ENCODE measurements at places on chromosomes 3 and 15. TPM values are rescaled to one million over a fixed set of nuclear protein-coding genes. Genes with fewer than 3 reads are reported as not detected.
A peak's percentile ranks its signal among the peaks of the same experiment; 100 is the strongest.

- DNase-seq = no peak
Measured at GRCh38 chr3:27253831-27254230, 115.4 kb downstream of the NEK10 start.

DNA sequence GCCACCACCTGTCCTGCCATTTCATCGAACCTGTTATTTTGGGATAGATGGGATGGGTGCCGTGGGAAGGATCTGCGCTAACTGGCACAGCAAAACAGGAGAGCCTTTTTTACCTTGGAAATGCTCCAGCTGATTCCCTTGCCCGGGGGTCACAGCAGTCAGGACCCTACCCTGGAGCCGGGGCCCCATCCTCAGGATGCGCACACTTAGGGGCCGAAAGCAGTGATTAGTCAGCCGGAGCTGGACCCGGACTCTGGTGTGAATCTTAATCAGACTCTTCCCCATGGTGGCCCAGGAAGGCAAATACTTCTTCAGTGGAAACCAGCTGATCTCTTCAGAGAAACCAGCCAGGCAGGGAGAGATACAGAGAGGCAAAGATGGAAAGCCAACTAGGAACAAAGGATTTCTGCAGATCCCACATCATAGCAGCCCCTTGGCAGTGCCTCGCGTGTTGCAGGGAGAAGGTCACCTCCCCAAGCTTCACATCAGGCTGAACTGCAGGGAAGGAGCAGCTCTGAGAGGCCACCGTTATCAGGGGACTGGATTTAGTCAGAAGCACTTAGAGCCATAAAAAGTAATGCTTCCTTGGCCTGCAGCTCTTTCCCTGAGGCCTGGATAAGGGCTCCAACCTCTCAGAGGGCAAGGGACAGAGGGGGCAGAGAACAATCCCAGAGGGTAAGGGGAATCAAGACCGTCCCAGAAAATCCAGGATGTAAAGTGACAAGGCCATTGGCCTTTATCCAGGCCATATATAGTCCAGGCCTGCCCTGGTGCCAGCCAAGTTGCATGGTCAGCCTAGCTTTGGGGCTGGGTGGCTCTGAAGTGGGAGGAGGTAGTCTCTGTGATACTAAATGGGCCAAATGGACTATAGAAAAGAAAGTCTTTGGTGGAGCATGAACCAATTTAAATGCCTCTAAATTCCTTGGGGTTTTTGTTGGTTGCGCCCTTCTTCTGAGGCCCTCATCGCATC, 52.9 kb downstream of the WDR76 start:
- DNase-seq = peak; percentile 64

GRCh38 chr3:160126051-160126450, 99.2 kb upstream of the C3orf80 start:
- DNase-seq = no peak

DNA sequence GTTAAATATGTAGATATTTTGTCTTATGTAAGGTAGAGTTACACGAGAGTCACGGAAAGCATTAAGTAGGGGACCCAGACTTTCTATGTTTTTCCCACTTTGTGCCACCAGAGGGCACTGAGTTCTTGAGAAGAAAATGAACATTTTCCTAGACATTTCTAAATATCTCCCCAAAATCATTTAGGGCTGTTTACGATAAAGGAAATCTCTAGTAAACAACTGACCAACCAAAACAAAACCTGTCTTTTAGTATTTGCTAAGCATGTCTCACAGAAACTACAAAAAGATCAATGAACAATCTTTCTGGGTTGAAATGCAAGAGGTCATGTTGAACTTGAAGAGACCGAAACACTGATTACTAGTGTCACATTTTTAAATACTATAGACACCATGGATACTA, 16.1 kb downstream of the POU1F1 start:
- no peak for DNase-seq

The SAMMSON gene
- total RNA-seq = not detected

DNA sequence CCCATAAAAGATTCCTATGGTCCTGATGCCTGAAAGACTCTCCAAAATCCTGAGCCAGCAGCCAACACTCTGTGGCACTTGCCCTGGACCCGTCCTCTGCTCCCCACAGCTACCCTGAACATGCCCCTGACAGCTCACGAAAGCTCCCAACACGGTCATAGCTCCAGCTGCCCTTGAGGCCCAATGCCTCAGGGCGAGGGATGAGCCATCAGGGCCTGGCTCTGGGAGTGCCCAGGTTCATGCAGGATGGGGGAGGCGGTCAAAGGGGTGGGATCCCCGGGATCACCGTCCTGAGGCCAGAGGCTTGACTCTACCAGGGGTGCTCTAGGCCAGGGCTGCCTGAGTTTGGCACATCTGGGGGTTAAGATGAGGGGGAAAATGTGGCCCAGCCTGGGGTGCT, 72.7 kb upstream of the RPL32 start:
- no peak for DNase-seq

Data from suprapubic skin (tissue), 4 donors.